ENCODE measurements at places on chromosomes 5 and 9.
A peak's percentile ranks its signal among the peaks of the same experiment; 100 is the strongest.

DNA sequence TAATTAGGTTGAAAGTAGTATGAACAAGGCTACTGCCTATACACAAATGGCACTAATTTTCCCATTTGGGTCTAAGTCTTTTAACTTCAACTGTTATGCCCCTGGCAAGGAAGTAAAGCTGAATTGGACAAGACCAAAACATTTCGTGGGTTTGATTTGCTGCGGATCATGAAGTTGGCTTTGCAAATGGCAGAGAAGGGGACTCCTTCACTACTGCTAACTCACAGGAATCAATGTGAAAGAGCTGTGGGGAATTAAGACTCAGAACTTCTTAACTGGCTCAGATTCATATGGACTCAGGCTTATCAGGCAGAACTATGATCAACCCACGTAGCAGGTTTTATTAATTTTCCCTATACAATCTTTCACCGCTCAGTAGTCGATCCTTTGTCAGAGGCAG, 73.8 kb upstream of the IFNE start:
- no peak for DNase-seq

DNA sequence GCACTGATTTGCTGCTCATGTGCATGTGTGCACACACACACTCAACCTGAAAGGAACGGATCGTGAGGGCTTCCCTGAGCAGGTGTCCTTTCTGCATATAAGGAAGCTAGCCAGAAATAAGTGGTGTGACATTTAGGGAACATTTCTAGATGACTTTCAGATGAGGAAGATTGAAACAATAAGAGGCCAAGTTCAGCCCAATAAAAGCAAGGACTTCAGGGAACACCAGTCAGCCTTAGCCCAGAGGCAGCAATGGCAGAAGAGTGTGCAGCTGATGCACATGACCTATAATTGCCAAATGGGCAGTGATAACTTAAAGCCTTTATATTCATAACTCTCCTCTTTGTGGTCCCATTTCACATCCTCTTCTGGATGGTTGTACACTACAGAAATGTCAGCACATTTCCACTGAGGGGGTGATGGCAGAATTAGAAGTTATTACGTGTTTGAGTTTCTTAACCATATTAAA, 255.5 kb downstream of the TRIM32 start:
- DNase-seq, result no peak

- no peak for DNase-seq
Observed at GRCh38 chr5:117833691-117834090, 1154.7 kb downstream of the DTWD2 start.

DNA sequence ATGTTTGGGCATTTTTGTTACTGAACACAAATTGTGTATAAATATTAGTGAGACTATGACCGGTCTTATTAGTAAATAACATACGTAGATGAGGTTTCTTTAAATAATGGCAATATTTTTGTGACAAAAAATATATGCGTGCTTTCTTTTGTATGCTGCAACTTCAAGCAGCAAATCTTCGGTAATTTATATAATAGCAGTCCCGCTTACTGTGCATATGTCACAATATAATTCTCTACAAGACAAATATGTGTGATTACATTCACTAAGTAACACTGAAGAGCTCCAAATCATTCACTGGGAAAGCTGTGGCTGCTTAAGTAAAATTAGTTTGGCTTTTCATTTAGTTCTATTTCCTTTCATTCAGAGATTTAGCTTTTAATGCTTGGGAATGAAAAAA, 376.0 kb downstream of the CYLC2 start:
- no peak for DNase-seq

GRCh38 chr9:9623506-9623905, 989.3 kb downstream of the PTPRD start:
- no peak for DNase-seq

- DNase-seq, result no peak
Observed at GRCh38 chr5:97998941-97999340, 774.5 kb upstream of the RGMB start.

DNA sequence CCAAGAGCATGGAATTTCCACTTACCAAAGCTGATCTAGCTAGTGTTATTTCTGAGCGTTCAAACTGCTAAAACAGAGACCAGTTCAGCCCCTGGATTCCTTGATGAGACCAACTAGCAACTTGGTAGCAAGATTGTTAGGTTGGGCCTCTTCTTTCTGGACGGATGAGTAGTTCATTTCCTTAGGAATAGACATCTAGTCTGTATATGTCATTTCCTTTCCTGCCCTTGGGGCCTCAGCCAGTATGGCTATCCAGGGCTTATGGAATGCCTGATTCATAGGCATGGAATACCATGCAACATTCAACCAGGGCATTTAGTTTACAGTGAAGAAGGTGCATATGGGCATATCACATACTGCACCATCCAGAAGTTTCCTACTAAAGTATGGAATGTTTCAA, 14.5 kb upstream of the LPAR1 start:
- no peak for DNase-seq

DNA sequence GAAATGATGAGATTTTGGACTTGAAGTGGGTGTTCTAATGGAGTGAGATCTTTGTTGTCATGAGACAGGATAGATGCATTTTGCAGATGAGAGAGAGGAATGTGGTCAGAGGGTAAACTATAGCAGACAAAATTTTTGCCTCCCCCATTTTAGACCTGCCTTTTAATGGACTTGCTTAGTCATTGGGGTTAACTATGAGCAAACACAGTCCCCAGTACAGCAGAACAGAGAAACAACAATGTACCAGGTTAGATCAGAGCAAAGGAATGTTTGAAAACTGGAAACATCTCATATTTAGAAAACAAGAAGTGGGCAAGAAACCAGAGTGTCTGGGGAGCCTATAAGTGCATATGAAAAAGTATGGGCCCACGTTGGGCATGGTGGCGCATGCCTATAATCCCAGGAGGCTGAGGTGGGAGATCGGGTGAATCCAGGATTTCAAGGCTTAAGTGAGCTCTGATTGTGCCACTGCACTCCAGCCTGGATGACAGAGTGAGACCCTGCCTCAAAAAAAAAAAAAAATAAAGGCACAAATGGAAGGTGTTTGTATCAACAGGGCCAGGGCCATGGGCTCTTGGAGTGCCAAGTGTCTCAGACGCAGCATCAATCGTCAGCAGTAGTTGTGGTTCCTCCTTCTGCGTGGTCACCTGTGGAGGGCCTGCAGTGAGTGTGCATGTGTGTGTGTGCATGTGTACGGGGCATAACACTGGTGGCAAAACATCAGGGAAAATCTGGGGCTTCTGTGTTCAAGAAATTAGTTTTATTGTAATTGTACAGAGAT, 214.4 kb upstream of the S1PR3 start:
- DNase-seq, result no peak

- DNase-seq, result no peak
Observed at GRCh38 chr5:141573489-141574121, 45.2 kb downstream of the DIAPH1 start.

- DNase-seq, result no peak
Observed at GRCh38 chr5:57772512-57772911, 289.9 kb upstream of the ACTBL2 start.

GRCh38 chr5:73088026-73088425, 32.3 kb upstream of the TMEM171 start:
- no peak for DNase-seq

GRCh38 chr9:127181315-127181580, 58.8 kb upstream of the ANGPTL2 start:
- DNase-seq, result no peak

DNA sequence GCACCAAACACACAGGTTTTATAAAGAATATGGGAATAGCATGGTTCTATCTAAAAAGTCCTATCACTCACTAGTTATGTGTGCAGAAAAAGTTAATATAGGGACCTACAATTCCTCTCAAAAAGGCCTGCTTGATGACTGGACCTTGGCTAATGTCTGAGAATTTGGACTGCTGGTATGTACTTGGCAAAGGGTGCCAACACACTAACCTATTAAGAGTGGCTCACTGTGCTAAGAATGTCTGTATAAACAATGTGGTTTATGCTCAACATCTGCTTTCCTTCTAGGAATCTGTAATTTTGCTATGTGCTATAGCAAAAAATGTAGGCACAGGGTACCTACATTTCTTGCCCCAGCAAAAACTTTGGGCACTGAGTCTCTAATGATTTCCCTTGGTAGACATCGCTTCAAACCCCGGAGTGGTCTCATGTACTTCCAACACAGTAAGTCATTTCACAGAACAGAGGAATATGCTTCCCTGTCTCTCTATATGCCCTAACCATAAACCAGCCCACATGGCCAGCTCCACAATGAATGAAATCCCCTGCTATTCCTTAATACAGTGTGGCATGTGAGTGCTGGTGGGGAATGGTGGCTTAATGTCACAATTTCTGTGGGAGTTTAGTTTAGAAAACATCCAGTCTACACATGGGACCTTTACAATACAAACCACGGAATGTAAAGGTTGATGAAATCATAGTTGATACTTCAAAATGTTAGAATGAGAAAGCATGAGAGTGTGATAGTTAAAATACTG, 101.7 kb downstream of the UBAP2 start:
- no peak for DNase-seq

- DNase-seq, result no peak
Observed at GRCh38 chr5:91264311-91265051, 118.6 kb downstream of the ARRDC3 start.

GRCh38 chr9:38423973-38424843, at the start of gene IGFBPL1:
IGFBPL1 (minus strand) TSS chr9:38424454; CDS start chr9:38424424, 30 bp downstream.
- DNase-seq, result peak; percentile 84

GRCh38 chr5:146116361-146116760, 11.0 kb upstream of the PLAC8L1 start:
- no peak for DNase-seq

DNA sequence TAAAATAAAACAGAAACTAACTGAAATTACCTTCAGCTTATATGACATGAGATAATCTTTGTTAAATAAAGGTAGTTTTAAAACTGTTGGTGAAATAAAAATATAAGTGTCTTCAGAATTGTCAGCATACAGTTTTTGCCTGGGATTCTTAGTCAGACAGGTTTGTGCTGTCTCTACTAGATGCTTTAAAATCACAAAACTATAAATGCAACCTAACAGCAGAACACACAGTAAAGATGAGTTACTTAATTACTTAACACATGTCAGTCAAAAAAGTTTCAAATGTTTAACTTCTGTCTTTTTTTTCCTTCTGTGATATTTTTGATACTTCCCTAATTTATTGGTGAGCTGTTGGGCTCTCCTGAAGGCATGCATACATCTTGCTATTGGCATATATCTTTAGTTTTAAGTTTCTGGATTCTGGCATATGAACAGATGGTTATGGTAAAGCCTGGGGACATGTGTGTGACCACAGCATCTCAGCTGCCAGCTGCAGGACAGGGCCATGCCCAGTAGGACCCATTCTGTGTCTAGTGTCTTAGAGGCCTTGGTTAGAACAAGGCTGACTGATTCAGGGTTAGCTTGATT, 231.1 kb upstream of the NUDT12 start:
- DNase-seq, result no peak

GRCh38 chr9:112043423-112043822, 131.7 kb downstream of the SUSD1 start:
- no peak for DNase-seq

- DNase-seq, result no peak
Observed at GRCh38 chr9:129394886-129395279, 216.8 kb upstream of the IER5L start.

GRCh38 chr5:145943674-145944121, 7.3 kb downstream of the SH3RF2 start:
- DNase-seq, result no peak

DNA sequence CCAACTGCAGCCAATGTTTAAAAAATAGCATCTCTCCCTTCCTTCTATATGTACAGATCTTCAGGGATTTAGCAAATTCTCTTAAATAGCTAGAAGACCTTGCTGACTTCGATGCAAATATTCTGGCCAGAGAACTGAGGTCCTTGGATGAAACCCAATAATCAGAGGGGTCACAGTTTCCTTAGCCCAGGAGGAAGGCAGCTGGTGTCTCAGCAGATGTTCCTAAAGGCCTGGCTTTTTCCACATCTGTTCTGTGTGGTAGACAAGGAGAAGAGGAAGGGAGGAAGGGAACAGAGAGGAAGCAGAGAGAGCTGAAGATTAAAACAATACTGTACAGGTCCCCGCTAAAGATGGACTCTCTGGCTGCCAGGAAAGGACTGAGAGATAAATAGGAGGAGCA, 33.1 kb downstream of the BOD1 start:
- DNase-seq, result no peak

DNA sequence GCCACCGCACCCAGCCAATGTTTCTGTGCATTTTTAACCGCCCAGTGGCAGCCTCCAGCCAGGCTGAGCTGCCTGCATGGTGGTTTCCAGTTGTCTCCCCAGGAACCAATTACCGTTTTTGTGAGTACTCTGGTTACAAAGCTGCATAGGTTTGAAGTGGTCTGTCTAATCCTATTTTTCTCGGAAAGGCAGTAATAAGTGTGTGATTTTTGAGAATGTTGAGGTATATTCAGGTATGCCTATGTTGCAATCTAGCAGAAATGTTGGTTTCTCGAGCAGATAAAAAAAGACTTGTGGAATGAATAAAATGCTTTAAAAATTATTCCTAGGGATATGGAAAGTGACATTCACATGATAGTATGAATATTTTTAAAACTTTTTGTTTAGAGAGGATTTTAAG, 41.5 kb upstream of the ANKH start:
- DNase-seq, result no peak

DNA sequence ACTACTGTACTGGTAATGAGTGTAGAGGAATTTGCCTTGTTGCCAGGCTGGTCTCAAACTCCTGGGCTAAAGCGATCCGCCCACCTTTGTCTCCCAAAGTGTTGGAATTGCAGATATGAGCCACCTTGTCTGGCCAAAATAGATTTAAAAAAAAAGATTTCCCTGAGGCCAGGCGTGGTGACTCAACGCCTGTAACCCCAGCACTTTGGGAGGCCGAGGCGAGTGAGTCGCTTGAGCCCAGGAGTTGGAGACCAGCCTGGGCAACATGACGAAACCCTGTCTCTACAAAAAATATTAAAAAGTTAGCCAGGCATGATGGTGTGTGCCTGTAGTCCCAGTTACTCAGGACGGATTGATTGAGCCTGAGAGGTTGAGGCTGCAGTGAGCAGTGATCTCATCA, 62.5 kb downstream of the IPO11 start:
- no peak for DNase-seq

- DNase-seq, result no peak
Observed at GRCh38 chr5:31656806-31657205, 17.9 kb downstream of the PDZD2 start.

DNA sequence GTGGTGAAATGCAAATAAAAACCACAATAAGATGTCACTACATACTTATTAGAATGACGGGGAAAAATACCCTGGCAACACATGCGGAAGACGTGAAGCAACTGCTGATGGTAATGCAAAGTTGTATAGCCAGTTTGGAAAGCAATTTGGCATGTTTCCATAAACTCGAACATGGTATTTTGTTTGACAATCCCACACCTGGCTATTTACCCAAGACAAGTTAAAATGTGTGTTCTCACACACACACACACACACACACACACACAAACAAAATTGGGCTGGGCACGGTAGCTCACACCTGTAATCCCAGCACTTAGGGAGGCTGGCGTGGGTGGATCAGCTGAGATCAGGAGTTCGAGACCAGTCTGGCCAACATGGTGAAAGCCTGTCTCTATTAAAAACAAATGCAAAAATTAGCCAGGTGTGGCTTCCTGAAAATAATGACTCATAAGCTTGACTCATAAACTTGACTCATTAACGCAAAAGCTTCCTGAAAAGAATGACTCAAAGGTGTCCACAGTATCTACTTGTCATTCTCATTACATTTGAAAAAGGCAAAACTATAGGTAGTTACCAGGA, 456.5 kb downstream of the CDH18 start:
- no peak for DNase-seq

- peak; percentile 45 for DNase-seq
Observed at GRCh38 chr5:176543428-176544182, 5.5 kb upstream of the CDHR2 start.

All from NCI-H2171 (cell line).